A375 (cell line): ENCODE measurements at places on chromosomes 11 and 22. TPM values are rescaled to one million over a fixed set of nuclear protein-coding genes. Genes with fewer than 3 reads are reported as not detected.

ART1 gene
- total RNA-seq: not detected in 2 replicates

UPK3A gene
- not detected in 2 replicates for total RNA-seq

C22orf42 gene
- total RNA-seq: not detected in 2 replicates

LMO2 gene
- 0.93 and 1.1 TPM in 2 replicates for total RNA-seq

KBTBD3 gene
- 2.3 and 2.4 TPM in 2 replicates for total RNA-seq

TMPRSS4 gene
- not detected in 2 replicates for total RNA-seq

C11orf87 gene
- not detected in 2 replicates for total RNA-seq

OSBP gene
- 22.4 and 26.4 TPM in 2 replicates for total RNA-seq

OR4C6 gene
- not detected in 2 replicates for total RNA-seq

ENTHD1 gene
- not detected in 2 replicates for total RNA-seq
